ENCODE measurements at places on chromosomes 1 and 21.

- no peak for DNase-seq
These were observed 44.6 kb downstream of the MIGA1 start for GRCh38 chr1:77824079-77824478.

DNA sequence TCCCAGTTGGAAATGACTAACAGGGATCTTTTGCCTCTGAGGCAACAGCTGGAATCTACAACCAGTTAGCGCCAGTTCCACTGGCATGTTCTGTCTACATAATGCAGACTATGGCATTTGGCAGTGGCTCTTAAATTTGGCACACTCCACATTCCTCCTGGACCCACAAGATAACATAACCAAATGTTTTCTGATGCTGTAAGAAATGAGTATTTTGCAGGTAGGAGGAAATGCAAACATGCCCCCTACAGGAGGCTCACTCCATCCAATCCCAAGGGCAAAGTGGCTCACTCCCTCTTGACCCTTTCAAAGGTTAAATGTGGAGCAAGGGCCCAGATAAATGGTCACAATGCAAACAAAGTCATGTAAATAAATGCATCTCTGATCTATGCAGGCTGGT is 129.2 kb upstream of the PROX1 start:
- no peak for DNase-seq

DNA sequence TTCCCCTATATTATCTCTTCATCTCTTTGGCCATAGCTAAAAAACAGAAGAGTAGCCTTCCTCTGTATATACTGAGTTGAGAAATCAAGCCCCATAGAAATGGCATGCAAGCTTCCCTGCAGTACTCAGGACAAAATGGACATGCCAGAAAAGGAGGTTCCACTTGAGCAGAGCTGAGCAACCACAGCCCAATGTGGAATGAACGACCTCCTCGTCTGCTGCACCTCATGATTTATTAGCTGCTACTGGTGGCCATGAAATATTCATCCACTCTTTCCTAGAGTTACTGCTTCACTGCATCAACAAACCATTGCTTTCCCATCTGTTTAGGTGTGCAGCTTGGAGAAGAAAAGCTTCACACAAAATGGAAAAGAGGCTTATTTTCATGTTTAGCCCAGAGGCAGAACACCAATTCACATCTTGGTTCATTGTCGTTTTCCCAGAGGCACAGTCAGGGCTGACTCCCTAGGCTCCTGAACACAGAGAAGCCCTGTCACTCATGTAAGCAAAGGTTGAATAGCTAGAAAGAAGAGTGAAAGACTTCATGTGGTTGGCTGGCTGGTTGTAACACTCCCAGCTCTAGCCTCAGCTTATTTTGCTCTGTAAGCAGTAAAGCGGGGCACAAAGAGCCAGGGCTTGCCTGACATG is 148.0 kb downstream of the TSEN15 start:
- no peak for DNase-seq

DNA sequence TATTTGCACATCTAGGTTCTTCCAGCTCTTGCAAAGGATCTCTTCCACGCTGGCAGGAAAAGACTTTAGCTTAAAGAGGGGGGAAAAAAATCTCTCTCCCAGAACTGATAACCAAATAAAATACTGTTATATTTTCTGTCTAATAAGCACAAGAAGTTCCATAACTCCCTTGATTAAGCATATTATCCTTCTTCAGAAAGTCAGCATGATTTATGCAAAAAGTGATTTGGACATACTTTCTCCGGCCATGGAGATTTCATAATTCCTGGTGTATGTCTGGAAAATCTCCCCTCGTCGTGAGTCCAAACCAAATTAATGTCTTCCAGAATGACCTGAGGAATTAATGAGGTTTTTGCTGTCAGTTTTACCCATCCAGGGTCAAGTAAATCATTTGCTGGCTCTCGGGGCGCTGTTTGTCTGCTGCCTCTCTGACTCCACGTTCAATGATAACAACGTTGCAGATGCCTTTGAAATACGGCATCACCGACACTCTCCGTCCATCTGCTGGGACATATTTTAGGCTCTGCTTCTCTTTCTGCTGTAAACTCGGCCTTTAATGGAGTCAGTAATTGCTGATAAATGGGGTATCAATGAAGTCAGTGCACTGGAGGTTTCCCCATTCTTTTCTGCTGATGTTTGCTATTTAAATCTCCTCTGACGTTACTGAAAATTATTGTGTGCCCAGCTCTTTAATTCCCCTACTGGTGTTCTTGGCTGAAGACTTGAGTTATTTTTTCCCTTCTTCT is 112.9 kb downstream of the HLX start:
- no peak for DNase-seq

- no peak for DNase-seq
These were observed 4.7 kb upstream of the PSMB2 start for GRCh38 chr1:35646043-35646442.

DNA sequence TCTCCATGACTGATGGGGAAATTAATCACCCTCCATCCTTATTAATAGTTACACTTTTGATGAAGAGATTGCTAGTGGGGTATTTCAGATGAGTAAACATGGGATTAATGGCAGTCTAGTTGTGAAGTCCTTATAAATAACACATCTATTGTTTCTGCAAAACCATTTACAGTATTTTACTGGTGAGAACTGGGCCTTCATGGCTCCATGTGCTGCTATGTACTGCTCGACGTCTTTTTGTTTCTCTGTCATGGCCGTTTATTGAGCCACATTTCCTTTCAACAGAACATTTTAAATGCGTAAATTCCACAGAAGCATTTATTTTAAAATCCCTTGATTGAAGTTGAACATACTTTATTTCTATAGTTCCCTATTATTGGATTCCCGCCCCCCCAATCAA is 34.5 kb downstream of the SPEN start:
- no peak for DNase-seq

DNA sequence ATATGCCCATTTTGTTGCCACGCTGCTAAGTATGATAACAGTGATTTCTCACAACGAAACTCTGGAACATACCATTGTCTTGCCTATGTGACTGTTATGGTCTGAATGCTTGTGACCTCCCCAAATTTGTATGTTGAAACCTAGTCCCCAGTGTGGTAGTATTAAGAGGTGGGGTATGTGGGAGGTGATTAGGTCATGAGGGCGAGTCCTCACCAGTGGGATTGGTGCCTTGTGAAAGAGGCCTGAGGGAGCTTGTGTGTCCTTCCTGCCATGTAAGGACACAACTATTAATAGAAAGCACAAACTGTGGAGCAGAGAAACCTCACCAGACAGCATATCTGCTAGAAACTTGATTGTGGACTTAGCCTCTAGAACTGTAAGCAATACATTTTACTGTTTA is 84.6 kb downstream of the SELENOF start:
- DNase-seq: no peak

DNA sequence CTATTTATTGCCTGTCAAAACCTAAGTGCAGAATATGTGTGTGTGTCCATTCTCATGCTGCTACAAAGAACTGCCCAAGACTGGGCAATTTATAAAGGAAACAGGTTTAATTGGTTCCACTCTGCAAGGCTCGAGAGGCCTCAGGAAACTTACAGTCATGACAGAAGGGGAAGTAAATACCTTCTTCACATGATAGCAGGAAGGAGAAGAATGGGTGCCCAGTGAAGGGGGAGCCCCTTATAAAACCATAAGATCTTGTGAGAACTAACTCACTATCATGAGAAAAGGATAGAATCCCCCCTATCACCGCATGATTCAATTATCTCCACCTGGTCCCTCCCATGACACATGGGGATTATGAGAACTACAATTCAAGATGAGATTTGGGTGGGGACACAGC is 300.7 kb upstream of the SNX7 start:
- DNase-seq: no peak

DNA sequence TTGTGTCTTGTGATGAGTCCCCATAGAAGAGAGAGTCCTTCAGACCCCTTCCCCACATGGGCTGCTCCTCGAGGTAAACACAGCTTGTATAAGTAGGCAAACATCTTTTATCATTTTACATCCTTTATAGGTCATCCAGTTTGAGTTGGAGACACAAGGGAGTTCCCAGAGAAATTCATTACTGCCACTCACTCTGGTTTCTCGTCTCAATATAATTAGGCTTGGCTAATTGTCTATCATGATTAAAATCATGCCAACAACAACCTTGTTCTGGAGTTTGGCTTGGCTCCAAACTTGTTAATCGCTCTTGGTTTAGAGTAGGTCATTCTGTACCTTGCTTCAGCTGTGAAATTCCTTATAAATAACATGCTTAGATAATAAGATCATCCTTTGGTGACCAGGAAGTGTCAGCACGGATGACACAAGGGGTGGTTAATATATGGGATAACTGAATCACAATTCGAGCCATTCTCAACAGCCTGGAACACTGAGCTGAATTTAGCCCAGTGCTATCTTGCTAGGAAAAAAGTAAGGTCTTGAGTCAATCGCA is 70.7 kb upstream of the DAB1 start:
- DNase-seq: no peak

DNA sequence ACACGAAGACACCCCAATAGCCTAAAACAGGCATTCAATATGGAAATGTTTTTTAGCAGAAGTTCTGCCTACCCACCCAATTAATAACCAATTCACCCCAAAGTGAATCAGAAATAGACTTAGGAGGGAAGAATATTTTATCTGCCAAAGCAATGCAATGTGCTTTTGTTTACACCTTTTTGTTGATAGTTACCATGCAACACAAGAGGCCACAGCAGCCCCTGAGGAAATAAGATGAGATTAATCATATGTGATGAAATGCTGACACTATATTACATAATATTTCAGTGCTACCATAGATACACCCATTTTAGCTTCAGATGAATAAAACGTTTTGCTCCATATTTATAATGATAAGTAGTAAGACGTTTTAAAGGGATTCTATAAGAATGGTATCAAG is 60.9 kb upstream of the RGS2 start:
- no peak for DNase-seq

- no peak for DNase-seq
These were observed 16.3 kb downstream of the TGFB2 start for GRCh38 chr1:218361298-218362065.

GRCh38 chr1:24886241-24886640 is 43.8 kb downstream of the RUNX3 start:
- no peak for DNase-seq

DNA sequence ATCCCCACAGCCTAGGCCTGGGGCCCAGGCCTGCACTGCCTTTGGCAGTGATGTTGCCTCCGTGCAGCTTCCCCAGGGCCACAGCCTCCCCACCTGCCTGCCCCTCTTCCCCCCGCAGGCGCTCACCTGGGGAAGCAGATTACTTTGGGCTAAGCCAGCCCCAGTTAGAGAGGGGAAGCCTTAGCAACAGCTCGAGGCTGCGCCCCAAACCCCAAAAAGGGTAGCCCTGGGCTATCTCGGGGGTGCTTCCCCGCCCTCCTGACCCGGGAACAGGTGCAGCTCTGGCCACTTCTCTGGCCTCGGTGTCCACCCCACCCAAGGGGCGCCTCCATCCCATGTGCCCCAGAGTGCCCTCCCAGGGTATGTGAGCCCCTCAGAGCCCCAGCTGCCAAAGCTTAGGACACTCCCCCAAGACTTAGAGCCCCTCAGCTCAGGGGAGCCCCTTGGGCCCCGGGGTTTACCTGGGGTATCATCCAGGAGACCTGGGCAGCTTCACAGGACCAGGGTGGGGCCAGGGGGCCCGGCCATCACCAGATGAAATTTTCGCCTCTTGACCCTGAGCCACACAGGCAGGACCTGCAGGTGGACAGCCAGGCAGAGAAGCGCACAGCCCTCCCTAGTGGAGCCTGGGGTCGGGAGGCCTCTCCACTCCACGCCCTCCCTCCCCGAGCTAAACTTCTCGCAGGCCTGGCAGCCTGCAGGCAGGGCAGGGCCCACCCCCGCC is 3.3 kb upstream of the TTC34 start:
- DNase-seq: no peak

- no peak for DNase-seq
These were observed 9.3 kb upstream of the SRARP start for GRCh38 chr1:15994590-15995351.

GRCh38 chr1:24289937-24290595 is 29.1 kb upstream of the GRHL3 start:
- peak; percentile 55 for DNase-seq

DNA sequence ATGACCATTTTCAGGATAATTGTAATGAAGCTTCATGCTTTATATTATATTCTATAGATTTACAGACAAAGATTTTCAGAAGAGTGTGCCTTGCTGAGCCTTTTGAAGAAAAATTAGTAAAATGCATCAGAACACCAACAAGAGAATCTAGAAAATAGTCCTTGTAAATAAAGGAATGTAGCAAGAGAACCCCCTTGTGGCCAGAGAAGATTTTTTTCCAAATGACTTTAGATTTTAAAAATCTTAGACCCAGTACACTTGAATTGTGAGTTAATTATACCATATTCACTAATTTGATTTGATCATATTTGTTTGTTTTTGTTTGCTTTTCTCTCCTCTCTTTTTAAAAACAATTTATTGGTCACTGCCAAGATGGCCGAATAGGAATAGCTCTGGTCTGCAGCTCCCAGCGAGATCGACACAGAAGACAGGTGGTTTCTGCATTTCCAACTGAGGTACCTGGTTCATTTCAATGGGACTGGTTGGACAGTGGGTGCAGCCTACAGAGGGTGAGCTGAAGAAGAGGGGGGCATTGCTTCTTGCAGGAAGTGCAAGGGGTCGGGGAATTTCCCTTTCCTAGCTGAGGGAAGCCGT is 12.8 kb upstream of the IFI44L start:
- no peak for DNase-seq

DNA sequence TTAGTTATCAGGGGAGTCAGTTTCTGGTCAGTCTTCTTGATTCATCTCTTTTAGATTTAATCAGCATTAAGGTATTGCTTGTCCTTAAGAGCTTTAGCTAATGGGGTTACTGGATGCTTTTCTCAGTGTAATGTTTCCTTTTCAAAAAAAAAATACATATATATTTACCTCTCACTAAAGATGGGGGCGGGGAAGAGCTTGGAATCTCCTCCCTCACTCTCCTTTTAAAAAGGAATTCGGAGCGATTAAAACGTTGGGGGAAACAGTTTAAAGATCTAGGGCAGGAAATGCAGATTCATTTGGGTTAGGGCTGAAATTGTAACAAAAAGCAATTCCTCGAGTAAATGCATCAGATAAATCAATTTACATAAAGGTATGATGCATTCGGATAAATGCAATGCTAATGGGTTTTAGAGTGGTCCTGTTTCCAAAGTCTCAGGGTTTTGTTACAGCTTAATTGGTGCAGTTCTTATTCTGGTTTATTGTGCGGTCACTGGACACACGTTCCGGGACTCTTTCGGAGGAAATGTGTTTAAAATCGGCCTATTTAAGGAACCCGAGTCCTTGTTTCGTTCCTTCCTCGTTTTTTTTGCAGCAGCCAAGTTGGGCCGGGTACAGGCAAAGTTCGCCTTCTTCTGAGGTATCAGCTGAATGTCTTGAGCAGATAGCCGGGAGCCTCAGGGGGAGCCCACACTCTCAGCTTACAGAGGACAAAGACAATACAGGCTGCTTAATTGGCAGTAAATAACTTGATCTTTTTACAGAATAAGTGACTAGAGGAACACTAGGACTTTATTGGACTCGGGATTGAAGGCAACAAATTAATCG is 1.6 kb downstream of the LMO4 start:
- peak; percentile 46 for DNase-seq

- no peak for DNase-seq
These were observed 65.2 kb downstream of the MRPL37 start for GRCh38 chr1:54265126-54265525.

- DNase-seq: no peak
These were observed 11.4 kb downstream of the SAMD11 start for GRCh38 chr1:934991-935750.

All from left hindlimb (tissue), 1 donor.